ENCODE measurements at places on chromosomes 16 and 17.

GRCh38 chr17:83012200-83012785 lies 67.1 kb upstream of the METRNL start:
- DNase-seq = no peak

GRCh38 chr16:84379709-84380362 lies 11.5 kb downstream of the ATP2C2 start:
- DNase-seq = no peak

DNA sequence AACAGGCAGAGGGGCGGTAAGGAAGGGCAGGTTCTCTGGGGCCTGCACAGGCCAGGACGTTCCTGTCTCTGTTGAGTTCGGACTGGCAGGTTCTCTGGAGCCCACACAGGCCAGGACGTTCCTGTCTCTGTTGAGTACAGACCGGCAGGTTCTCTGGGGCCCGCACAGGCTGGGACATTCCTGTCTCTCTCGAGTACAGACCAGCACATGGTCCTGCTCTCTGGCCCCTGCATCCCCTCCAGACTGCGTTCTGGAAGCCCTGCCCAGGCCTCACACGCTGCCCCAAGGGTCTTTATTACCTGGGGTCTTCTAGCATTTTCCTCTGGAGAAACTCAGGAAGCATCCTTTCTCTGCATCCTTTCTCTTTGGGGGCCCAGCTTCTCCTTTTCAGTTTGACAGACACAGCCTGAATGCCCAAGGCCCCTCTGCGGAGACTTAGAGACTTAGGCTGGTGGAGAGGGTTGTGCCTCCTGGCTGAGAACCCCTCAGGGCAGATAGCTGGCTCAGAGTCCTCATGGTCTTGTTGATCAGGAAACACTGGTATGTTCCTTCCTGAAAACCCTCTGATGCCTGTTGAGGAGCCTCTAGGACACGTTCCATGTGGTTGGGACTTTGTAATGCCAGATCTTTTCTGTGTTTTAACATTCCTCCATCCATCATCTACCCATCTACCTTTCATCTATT lies 18.0 kb upstream of the GSE1 start:
- DNase-seq = no peak

DNA sequence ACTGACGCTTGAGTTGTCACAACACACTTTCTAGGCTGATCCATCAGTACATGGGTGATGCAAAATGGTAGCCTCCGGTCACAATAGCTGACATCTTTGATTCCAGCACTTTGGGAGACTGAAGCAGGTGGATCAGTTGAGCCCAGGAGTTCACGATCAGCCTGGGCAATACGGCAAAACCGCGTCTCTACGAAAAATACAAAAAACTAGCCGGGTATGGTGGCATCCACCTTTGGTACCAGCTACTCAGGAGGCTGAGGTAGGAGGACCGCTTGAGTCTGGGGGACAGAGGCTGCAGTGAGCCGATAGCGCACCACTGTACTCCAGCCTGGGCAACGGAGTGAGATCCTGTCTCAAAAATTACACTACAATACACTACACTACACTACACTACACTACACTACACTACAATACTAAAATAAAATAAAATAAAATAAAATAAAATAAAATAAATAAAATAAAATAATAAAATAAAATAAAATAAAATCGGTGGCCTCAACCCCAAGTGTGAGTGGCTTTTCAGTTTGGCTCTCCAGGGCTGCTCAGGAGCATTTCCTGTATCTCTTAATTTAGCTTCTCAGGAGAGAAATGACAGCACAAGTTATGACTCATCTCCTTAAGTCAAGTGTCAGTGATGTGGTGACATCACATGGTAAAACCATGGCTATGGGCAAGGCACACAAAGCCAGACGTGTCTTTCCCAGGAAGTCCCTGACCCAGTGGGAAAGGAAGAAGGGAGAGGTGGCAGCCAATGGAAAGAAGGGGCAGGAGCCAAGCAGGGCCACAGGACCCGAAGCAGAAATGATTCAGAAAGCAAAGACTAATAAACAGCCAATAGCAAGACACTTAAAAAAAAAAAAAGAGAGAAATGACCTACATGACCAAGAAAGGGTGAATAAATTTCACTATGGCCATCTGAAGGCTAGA lies 75.3 kb upstream of the TBC1D3K start:
- no peak for DNase-seq

DNA sequence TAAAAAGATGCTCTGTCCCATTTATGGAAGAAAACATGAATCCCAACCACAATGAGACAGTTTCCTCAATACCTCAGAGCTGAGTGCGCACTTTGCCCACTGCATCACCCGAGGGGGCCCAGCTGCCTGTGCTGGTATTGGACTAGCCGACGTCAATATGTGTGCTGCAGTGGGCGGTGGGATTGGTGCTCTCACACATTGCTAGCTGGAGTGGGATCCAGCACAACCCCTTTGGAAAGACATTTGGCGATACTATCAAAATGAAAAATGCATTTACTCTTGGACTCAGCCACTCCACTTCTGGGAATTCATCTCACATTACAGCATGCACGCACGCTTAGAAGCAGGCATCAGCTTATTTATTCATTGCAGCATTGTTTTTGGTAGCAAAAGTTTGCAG lies 289.2 kb upstream of the FOXF1 start:
- no peak for DNase-seq

- DNase-seq = no peak
Observed at GRCh38 chr17:8910969-8911604, 43.6 kb upstream of the PIK3R6 start.

DNA sequence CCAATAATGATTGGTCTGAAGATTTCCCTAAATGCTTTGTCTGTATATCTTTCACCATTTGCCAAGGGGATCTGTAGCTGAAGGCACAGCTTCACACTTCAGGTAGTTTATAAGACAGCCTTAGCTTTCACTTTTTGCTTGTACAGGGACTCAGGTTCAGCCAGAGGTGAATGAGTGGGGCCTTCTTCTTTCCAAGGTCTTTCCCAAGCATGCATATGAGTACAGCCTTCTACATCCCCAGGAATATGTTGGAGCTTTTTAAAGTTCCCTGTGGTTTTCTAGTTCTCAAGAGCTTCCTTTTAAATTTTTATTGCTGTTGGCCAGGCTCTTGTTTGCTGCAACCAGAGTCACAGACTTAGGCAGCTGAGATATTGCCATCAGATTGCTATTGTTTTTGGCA lies 17.9 kb upstream of the SPDYE4 start:
- no peak for DNase-seq

DNA sequence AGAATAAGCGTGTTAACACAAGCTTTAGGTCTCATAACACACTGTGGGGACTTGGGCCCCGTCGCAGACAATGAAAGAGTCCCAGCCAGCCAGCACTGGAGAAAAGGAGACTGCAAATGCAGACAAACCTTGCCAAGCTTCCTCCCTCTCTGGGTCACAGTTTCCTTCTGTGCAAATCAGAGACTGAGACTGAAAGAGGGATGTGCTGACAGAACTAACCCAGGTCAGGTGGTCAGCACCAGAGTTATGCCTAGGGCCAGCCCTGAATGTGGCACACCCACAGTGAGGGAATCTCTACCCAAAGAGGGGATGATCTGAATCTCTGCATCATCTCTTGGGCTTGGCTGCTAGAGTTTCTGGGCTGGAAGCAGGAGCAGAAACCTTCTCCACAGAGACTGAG lies 282.3 kb upstream of the CCL2 start:
- no peak for DNase-seq

DNA sequence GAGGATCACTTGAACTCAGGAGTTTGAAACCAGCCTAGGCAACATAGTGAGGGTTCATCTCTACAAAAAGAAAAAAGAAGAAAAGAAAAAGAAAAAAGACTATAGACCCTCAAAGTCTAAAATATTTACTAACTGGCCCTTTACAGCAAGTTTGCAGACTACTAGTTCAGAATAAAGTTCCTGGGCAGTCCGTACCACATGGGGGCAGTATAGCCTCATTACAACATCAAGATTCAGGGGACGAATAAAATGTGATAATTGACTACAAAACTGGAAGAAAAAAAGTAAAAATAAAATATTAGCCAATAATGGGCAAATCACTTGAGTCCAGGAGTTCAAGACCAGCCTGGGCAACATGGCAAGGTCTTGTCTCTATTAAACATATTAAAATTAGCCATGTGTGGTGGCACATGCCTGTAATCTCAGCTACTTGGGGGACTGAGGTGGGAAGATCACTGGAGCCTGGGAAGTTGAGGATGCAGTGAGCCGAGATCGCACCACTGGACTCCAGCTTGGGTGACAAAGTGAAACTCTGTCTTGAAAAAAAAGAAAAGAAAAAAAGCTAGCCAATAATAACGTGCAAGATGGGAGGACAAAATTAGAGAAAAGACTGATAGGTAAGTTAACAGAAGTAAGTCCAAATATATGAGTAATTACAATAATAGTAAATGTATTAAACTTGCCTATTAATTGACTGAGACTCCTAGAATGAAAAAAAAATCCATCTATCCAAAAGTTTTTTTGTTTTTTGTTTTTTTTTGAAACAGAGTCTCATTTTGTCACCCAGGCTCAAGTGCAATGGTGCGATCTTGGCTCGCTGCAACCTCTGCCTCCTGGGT lies 129.4 kb upstream of the SEC14L1 start:
- DNase-seq = no peak

- DNase-seq = peak; percentile 48
Observed at GRCh38 chr17:75077496-75078283, 10.1 kb upstream of the SLC16A5 start.

- no peak for DNase-seq
Observed at GRCh38 chr17:56085576-56086267, 67.6 kb upstream of the ANKFN1 start.

DNA sequence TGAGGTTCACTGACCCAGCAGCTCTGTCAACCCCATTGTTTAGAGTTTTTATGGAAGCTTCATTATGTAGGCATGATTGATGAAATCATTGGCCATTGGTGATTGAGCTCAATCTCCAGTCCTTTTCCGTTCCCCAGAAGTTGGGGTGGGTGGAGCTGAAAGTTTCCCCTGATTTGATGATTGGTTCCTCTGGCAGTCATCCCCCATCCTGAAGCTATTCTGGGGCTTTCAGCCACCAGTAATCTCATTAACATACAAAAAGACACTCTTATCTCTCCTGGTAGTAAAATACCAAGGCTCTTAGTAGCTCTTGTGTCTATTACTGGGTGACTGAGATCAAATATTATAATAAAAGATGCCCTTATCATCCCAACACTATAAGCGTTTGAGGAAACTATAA lies 67.1 kb downstream of the TANC2 start:
- no peak for DNase-seq

GRCh38 chr17:80894439-80894721 lies 97.3 kb upstream of the CHMP6 start:
- no peak for DNase-seq

DNA sequence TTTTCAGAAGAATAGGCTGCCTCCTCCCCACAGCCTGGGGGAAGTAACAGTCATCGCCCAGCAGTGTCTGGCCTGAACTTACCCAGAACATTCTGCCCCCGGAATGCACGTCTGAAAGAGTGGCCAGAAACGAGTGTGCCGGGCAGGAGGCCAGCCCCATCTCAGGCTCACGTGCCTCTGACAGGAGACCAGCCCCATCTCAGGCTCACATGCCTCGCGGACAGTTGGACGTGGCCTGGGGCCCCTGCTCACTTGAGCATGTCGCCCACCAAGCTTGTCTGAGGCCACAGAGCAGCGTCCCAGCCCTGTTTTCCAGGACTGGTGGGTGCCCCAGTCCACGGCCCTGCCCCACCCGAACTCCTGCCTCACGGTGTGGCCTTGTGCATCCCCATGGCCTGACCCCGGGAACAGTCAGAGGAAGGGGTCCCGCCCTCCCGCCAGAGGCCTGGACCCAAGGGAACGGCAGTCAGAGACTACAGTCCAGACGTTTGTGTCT lies 16.3 kb upstream of the CDH15 start:
- DNase-seq = no peak

DNA sequence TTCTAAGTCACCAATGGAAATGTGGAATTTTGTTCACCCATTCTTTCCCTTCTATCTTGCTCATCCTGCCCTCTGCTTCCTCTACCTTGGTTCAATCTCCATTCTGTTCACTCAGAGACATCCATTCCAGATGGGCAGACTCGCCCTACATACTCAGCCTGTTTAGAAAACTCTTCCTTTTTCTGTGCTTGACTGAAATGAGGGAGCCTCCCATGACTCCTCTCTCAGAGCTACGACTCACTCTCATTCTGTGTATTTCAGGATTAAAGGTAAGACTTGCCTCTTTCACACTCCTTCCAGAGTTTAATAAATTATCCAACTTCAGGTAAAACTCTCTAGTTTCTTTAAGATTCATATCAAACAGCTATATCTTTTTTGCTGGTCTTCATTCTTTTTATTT lies 182.8 kb downstream of the HS3ST3A1 start:
- DNase-seq = no peak

DNA sequence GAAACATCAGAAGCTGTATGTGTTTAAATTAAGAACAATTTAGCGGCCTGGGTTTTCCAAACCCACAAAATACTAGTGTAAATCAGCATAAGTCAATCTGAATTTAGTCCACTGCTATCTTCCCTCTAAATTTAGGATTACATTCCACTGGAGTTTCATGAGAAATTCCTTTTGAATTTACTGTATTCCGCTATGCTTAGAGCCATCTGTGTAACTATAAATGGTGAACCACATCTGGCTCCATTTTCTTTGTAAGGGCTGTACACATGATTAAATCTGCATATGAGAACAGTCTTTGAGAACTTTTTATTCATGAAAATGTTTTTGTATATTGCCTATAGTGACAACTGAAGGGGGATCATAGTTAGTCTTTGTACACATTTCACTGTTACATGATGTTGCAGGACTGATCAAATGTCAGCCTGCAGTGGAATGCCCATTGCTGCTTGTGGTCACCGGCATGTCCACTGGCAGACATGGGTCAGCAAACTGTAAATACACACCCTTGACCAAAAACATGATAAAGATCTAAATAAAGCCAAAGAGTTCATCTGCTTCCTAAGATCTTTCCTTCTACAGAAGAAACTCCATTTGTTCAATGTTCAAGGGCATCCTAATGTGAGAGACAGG lies 36.8 kb downstream of the RPGRIP1L start:
- no peak for DNase-seq

- DNase-seq = peak; percentile 67
Observed at GRCh38 chr17:78865682-78866390, 25.2 kb upstream of the USP36 start.

GRCh38 chr16:1997494-1998359 lies 8.0 kb downstream of the SYNGR3 start:
- DNase-seq = no peak

All from NCI-H1930 (cell line).